Renal pelvis (tissue), 12 donors: ENCODE measurements at places on chromosomes 2 and 18. TPM values are rescaled to one million over a fixed set of nuclear protein-coding genes. Genes with fewer than 3 reads are reported as not detected.

GALNT14 gene
- polyA plus RNA-seq, result 35.5 TPM

CRYBA2 gene
- not detected for polyA plus RNA-seq

TMEM17 gene
- 6.6 TPM for polyA plus RNA-seq

EPB41L5 gene
- 83.0 TPM for polyA plus RNA-seq

FIGN gene
- polyA plus RNA-seq, result 15.2 TPM

FHL2 gene
- polyA plus RNA-seq, result 28.2 TPM

CAPN14 gene
- polyA plus RNA-seq, result 0.07 TPM

TTN gene
- polyA plus RNA-seq, result 1.3 TPM

APCDD1 gene
- polyA plus RNA-seq, result 132 TPM

CTNNA2 gene
- polyA plus RNA-seq, result 4.2 TPM

ANKRD62 gene
- polyA plus RNA-seq, result 0.03 TPM

STAT4 gene
- polyA plus RNA-seq, result 7.3 TPM

ANKRD53 gene
- polyA plus RNA-seq, result 0.89 TPM

TEX44 gene
- polyA plus RNA-seq, result not detected

GRCh38 chr2:121133551-121134319 lies 151.3 kb downstream of the TFCP2L1 start:
- no peak for DNase-seq

GRCh38 chr18:63421514-63421913 lies 762 bp downstream of the VPS4B start:
- no peak for DNase-seq

GRCh38 chr2:62304429-62305417 lies 108.8 kb downstream of the B3GNT2 start:
- no peak for DNase-seq

DNA sequence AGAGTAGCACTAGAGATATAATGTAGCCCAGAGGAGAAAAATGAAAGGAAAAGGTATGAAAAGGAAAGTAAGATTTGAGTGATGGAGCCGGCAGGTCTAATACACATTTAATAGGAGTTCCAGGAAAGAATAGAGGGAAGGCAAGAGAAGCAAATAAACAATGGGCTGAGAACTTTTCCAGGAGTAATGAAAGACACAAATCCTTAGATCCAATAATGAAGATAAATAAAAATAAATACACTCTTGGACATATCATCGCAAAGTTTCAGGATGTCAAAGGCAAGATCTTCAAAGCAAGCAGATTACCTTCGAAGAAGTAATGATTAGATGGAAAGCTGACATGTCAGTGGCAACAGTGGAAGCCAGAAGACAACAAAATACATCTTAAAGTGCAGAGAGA lies 102.0 kb upstream of the YWHAQ start:
- no peak for DNase-seq

DNA sequence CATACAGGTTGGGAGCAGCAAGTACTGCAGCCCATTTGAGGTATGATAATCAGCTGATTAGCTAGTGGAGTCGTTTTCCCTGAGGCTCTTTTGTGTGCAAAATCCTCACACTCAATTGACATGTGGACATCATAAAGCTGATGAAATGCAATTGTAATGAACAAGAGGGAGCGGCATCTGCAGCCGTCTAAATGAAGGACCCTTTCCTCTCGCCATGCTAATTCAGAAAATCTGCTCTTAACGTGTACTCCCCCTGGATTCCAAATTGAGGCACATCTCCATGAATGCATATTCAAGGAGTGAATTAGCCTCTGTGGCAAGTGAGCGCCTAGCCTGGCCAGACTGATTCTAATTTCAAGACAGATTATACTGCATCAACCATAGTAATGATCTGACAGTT lies 260.9 kb upstream of the ATP5MC3 start:
- no peak for DNase-seq

DNA sequence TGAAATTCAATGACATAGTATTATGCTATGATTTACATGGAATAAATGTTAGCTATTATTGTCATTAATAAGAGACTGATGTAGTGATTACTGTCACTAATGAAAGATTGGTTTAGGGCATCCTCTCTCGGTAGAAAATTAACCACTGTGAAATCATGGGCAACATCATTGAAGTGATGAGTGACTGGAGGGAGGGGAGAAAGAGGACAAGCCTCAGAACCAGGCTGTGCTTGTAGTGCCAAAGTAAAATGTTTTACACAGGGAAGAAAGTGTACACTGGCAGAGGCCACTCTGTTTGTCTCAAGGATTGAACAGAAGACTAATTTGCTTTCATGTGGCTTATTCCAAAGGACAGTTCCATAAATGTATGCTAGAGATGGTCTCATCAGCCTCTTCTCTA lies 456.2 kb upstream of the TCF4 start:
- no peak for DNase-seq

- no peak for DNase-seq
Measured at GRCh38 chr2:237483018-237483731, 3.9 kb upstream of the MLPH start.

DNA sequence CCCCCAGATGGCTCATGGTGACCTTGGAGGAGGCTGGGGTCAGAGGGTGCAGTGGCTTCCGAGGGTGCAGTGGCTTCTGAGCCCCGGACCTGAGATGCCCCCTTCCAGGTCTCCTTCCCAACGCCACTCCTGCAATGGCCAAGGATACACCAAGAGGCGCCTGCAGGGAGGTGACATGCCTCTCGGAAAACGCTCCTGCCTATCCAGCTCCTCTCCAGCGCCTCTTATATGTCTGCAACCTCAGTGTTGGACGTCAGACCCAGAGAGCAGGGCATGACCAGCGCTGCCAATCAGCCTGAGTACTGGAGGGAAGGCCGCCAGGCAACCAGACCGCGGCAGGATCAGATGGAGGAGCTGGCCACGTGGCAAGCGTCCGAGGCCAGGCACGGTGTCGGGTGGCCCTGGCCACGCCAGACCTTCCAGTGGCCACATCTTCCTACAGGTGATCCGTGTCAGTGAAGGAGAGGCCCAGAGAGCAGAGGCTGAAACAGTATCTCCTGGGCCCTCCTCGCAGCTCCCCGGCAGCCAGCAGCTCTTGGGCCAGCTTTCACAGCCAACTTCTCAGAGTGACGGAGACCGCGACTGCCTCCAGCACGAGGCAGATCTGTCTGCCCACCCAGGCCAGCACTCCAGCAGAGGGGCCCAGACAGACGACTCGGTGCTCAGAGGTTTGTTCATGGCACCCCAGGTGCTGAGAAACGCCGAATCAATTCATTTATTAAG lies 199.5 kb upstream of the SALL3 start:
- no peak for DNase-seq

DNA sequence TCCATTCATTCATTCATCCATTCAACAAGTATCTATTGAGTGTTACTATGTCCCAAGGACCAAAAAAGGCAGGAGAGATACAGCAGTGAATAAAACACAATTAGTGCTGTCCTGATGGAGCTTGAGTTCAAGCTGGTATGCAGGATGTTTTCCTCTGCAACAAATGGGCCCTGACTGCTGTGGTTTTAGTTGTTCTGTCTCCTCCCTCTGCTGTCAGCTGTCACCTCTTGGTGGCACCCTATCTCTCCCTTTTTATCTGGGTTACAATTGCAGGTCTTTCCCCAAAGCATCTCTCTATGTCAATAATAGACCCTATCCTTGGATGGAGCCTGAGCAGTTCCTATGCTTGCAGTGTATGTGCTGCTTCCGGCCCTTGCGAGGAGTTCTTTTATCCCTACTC lies 304.8 kb downstream of the PDE11A start:
- no peak for DNase-seq

- DNase-seq, result no peak
Measured at GRCh38 chr2:75284345-75284744, 85.0 kb upstream of the TACR1 start.

DNA sequence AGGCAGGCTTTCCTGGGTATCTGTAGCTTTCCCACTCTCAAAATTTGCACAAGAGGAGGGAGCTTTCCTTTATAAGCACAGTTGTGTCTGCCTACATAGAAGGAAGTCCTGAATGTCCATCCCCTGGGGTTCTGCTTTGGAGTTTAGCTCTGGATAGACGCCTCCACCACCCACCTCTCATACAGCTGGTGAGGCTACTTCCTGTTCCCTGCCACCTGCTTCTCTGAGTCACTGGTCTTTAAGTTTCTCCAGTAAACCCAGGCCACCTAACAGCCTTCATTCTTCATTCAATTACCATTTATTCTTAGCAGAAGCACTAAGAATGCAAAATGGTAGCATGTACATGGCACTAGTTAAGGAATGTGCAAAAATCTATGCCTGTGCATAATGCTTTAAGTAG lies 407.8 kb downstream of the CDH2 start:
- DNase-seq, result no peak

DNA sequence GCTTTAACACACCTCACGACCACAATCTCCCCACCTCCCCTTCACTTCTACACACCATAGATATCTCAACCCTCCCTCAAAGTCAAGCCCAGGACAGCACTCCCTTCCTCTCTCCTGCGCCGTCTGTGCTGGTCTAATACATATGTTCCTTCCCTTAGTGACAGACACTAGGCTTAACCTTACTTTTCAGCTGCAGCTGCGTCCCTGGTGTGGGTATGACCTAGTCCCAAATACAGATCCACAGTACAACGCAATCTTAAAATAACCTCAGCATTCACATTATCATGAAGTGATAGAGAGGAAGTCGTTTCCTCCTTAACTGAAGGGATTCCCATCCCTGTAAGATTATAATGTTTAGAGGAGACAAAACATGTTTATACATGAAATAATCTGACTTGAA lies 192.7 kb upstream of the TANK start:
- DNase-seq, result no peak

GRCh38 chr2:134623046-134623445 lies 95.8 kb downstream of the TMEM163 start:
- DNase-seq, result no peak

DNA sequence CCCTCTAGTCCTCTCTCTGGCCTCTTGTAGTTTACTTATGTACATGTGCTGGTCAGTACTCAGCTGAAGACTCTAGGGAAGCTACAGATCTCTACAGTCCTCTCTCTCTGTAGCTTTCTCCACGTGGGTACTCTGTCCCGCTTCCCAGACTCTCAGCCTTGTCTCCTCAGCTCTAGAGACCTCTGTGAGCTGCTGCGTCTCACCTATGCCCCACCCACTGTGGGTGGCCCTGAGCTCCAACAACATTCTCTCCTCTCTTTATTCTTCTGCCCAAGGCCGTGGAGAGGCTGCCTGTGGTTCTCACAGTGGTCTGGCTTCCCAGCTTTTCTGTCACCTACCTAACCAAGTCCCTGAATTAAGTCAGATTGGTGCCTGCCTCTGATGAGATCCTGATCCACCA lies 33.4 kb downstream of the MFSD6 start:
- no peak for DNase-seq

GRCh38 chr2:120642646-120643045 lies 93.0 kb upstream of the GLI2 start:
- no peak for DNase-seq
